ENCODE measurements at places on chromosomes 1 and 21.

GRCh38 chr1:52416811-52417210, 12.4 kb downstream of the PRPF38A start:
- DNase-seq: no peak

DNA sequence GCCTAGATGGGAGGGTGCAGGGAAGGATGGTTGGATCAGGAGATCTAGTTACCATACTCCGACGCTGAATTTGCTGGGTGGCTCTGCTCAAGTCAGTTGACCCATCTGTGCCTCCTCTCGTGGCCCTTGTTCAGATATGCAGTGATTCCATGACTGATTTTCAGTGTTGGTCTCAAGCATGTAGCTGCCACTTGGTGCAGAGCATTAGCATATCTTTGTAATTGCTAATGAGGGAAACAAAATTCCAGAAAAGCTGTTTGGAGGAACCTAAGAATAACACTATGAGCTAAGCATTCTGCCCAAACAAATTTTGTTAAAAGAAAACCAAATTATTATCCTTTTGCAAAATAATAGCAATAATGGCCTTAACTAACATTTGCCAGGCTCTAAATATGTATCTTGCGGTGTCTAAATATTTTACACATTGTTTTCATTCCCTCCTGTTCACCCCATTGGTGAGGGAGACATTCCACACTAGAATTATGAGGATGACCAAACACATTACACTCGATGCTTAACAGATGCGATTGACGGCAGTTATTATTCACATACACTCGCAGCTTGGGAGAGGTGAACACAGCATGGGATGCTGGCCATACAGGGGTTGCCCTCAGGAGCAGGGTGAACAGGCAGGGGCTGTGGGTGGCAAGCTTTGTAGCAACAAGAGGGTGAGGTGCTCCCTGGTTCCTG, 69.1 kb downstream of the KCNJ15 start:
- DNase-seq: no peak

DNA sequence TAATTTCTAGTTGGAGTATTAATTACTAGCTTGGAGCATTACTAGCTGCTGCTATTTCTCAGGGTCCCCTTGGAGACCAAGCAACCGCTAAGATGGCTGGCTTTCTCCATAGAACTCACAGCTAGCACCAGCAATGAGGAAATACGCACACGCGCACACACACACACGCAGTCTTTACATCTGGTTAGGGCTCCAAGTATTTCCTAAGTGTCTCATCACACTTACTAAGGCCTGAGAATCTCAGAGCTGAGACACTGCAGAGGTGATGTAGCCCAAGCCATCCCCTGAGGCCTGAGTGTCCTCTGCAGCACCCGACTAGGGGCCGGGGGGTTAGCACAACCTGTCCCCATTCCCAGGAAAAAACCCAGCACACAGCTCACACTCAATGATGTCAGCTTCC, 42.5 kb downstream of the ITPKB start:
- DNase-seq: no peak

- peak; percentile 83 for DNase-seq
Measured at GRCh38 chr1:109256971-109257681, 7.8 kb downstream of the CELSR2 start.

DNA sequence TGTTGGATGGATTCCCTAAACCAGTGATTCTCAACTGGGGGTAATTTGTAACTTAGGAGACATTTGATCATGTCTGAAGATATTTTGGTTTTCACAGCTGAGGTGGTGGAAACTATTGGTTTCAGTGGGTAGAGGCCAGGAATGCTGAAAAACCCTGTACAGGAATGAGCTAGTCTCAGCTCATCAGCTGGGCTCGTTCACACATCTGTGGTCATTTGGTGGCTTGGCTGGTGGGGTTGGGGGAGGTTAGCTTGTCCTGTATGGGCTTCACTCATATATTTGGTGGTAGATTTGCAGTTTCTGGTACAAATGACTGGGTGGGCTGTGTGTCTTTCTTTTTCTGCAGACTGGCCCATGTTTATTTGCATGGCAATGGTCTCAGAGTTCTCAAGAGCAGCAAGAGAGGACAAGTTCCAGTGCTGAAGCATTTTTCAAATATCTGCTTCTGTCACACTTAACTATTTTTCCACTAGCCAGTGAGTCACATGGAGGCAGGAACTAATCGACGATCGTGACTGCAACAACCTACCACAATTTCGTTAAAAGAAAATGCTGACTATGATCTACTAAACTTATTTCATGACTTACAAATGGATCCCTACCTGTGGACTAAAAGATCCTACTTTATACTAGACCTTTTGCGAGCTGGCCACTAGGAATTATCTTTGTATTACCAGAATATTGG, 321.7 kb upstream of the PLXNA2 start:
- DNase-seq: no peak
